Muscle of leg (tissue), 16 donors: ENCODE measurements at places on chromosomes 12 and 14. TPM values are rescaled to one million over a fixed set of nuclear protein-coding genes. Genes with fewer than 3 reads are reported as not detected.

DNA sequence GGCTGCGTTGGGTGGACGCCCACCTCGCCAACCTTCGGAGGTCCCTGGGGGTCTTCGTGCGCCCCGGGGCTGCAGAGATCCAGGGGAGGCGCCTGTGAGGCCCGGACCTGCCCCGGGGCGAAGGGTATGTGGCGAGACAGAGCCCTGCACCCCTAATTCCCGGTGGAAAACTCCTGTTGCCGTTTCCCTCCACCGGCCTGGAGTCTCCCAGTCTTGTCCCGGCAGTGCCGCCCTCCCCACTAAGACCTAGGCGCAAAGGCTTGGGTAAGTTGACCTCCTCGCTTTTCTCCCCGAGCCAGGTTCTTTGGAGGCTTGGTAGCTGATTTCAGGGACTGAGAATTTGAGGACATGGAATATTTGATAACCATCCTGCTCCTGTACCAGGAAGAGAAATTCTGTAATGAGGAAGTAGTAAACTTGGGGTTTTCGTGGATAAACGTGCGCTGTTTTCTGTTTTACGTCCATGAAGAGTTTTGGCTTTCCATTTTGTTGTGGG lies 530 bp downstream of the APAF1 start:
- peak; percentile 45 for DNase-seq

DNA sequence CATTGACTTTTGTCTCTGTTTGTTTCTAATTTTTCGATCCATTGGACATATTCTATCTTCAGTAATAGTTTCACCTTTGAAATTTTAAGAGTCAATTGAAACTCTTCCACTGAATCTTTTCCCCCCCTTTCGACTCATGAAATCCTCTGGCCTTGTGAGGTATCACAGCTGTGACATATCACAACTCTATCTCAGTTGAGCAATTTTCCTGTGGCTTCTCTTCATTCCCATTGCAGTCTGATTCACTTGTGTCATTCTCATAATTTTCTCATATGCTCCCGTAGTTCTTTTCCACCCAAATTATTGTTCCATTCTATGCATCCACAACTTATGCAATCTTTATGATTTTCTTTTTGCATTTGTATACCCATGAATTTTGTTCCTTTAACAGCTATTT lies 261.6 kb downstream of the DACT1 start:
- no peak for DNase-seq

DNA sequence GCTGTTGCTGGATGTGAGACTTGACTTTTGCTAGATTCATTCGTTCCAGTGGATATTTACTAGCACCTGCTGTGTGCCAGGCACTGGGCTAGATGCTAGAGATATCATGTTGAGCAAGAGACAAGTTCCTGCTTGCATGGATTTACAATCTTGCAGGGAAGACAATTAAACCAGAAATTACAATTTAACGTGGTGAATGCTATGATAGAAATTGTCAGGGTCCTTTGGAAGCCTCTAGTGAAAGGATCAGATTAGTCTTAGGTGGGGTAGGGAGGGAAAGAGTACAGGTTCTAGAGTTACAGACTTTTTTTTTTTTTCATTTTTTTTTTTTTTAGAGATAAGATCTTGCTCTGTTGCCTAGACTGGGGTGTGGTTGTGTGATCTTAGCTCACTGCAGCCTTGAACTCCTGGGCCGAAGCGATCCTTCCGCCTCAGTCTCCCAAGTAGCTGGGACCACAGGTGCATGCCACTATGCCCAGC lies 36.7 kb downstream of the SPATS2 start:
- DNase-seq = no peak

- DNase-seq = peak; percentile 51
These were observed 11.1 kb downstream of the EXOC3L4 start for GRCh38 chr14:103105580-103106150.

GRCh38 chr12:65673732-65674131 lies 150.6 kb upstream of the HMGA2 start:
- DNase-seq = peak; percentile 24

DNA sequence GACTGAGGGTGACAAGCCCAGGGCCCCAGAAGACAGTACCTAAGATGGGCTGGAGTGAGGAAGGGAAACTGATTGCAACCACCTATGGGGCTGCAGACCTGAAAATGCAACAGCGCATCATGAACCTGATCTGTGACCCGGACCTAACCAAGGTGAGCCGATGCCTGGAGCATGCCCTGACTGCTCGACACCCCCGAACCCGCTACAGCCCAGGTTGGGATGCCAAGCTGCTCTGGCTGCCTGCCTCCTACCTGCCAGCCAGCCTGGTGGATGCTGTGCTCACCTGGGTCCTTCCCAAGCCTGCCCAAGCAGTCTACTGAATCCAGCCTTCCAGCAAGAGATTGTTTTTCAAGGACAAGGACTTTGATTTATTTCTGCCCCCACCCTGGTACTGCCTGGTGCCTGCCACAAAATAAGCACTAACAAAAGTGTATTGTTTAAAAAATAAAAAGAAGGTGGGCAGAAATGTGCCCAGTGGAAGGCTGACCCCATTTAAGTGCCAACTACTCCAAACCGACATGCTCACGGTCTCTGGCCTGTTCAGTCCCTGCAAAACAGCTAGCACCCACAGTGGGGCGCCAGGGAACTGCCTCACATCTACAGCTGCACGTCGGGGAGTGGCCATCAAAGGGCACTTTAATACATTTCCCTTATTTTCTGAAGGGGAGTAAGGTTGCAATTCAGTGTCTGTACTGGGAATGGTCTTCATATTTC lies 4.2 kb downstream of the RDH5 start:
- DNase-seq = peak; percentile 77

- no peak for DNase-seq
These were observed 73.2 kb downstream of the ANO4 start for GRCh38 chr12:100867639-100868393.

- no peak for DNase-seq
These were observed 6.6 kb upstream of the TCHP start for GRCh38 chr12:109893261-109893995.

DNA sequence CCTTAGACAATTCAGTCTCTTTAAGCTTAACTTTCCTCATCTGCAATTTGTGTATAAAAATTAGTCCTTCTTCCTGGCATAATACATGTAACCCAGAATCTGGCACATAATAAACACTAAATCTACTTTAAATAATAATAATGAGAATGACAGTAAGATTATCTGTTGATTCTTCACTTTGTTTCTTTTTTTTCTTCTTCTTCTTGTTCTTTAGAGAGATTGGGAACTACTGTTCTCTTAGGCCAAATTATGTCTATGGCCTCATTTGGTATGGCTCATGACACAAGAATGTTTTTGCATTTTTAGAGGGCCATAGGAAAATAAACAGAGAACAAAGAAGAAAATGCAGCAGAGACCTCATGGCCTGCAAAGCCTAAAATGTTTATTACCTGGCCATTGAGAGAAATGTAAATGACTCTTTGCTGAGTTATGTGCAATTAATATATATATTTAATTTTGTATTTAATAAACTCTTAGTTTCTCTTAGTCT lies 275.8 kb downstream of the SLC6A15 start:
- no peak for DNase-seq

- no peak for DNase-seq
These were observed 131.6 kb upstream of the GRIN2B start for GRCh38 chr12:14113031-14113430.

DNA sequence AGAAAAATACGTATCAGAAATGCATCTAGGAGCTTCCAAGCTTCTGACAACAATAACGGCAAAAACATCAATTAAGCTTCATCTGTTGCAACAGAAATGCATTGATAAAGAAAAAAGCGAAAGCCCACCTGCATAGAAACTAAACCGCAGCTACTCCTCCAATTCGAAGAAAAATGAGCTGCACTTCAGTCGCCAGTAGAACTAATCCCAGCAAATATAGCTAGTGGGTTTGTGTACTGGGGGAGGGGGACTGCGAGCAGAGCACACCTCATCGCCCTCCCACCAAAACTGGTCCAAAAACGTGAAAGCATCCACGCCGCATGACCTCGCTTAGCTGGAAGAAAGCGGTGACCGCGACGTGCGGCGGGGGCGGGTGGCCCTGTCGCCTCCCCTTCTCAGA lies 1.2 kb downstream of the SLC35F4 start:
- no peak for DNase-seq

GRCh38 chr12:31322801-31323207 lies 3.1 kb downstream of the SINHCAF start:
- DNase-seq = peak; percentile 25

GRCh38 chr12:32149489-32149888 lies 42.8 kb downstream of the BICD1 start:
- DNase-seq = no peak

GRCh38 chr12:42129595-42130204 lies 15.0 kb downstream of the GXYLT1 start:
- DNase-seq = peak; percentile 78

Gene POTEG
- not detected for total RNA-seq

Gene KRT6A
- total RNA-seq = not detected

Gene PLEKHD1
- 0.53 TPM for total RNA-seq

Gene MTERF2
- 25.2 TPM for total RNA-seq

Gene SGPP1
- 8.8 TPM for total RNA-seq
